ENCODE measurements at places on chromosomes 6 and 20.

GRCh38 chr6:133376743-133377142 is 135.6 kb downstream of the EYA4 start:
- no peak for DNase-seq

DNA sequence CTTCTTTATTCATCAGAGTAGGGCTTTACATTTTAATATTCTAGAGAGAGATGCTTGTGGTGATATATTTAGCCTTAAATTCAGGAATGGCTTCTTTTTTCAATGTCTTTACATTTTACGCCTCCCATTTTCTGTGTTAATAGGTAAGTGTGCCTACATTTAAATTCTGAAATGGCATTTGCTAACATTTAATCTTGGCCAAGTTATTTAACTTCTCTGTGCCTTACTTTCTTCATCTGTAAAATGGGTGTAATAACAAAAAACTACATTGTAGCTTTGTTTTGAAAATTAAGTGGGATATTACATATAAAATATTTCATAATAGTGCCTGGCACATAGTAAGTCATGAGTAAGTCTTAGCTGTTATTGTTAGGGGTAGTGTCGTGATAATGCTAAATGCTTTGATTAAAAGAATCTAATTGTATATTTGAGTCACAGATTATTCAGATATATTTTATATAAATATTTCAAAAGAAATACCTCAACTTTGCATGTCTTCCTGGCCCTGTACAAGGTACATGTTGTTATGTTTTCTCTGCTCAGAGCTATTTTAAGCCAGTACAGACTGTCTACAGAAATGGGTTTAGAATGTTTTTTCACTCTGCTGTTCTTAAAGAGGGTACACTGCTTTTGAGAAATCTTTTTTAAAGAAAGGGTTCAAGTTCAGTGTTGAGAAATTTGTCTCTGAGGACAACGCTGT is 18.8 kb downstream of the CARMIL1 start:
- no peak for DNase-seq

- DNase-seq = no peak
Measured at GRCh38 chr6:65760285-65760684, 53.3 kb upstream of the EYS start.

DNA sequence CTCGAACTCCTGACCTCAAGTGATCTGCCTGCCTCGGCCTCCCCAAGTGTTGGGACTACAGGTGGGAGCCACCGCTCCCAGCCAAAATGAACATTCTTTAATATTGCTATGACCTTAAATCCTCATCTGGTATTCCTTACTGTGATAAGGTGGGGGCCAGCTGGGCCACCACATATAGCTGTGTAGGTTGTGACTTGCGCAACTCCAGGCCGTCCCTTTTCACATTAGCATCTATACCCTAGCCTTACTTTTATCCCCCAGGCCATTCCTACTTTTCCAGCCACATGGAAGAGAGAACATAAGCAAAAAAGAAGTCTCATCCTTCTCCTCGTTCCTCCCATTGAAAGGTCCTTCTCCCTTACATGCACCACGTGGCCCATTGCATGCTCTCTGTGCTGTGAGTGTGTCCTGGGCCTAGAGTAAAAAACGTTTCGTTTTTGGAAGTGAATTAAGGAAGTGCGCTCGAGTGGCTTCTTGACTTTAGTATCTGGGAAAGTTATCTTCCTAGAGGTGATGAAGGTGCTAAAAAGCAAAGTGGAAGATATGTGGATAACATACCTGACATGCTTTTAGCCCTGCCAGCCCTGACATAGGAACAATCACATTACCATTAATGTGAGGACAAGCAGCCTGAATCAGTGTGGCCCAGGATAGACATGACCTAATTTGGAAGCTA is 56.8 kb upstream of the KIF13A start:
- no peak for DNase-seq

- no peak for DNase-seq
Measured at GRCh38 chr6:135884136-135884535, 32.6 kb downstream of the PDE7B start.

GRCh38 chr20:1707588-1708449 is 50.2 kb upstream of the SIRPG start:
- DNase-seq = no peak

DNA sequence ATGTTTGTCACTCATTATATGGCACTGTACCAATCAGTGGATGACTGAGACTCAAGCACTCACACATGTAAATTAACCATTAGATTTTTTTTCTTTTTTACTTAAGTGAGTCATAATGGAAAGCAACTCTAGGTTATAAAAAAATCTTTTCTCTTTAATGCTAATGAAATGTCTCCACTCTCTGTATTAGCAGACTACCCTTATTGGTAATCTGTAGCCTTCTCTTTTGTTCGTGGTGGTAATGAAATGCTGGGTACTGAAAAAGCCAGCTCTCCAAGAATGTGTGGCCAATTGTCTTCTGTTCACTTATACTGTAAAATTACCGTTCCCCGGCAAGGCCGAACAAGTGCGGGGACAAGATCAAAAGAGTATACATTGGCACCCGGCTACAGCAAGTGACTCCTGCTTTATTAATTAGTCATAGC is 69.0 kb downstream of the AFG1L start:
- no peak for DNase-seq

- no peak for DNase-seq
Measured at GRCh38 chr6:33339193-33339592, 21.6 kb upstream of the ZBTB22 start.

- DNase-seq = no peak
Measured at GRCh38 chr20:48709744-48710143, 118.1 kb downstream of the PREX1 start.

DNA sequence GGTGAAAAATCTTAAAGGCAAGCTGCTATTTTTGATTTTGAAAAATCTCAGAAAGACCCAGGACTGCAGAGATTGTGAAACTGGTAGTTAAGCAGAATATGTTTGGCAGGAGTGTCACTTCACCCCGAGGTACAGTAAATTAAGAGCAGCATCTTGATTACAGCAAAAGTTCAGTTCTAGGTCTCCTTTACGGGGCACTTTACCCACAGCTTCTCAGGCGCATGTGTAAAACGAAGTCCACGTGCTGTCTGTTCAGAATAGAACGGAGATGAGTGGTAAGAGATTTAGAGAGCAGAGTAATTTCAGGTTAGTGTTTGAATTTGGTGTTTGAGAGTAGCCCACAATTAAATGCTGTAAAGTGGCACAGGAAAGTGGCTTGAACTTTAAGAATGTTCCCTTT is 84.0 kb downstream of the FARS2 start:
- no peak for DNase-seq

GRCh38 chr6:38370653-38371601 is 268.8 kb downstream of the BTBD9 start:
- DNase-seq = no peak

DNA sequence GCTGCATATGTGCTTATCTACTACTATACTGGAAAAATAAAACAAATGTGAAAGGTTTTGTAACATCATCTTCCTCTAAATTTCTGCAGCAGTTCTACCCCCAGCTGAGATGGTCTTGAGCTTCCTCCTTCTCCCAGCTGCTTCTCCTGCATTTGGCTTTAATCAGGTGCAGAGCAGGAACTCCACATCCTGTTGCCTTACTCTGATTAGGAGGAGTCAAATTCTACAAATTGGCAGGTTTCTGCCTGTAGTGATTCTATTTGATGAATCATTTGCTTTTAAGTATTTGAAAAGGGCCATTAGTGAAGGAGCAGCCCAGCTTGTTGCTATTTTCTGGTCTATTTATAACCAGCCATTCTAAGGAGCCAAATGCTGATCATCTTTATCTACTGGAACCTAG is 224.5 kb downstream of the GMDS start:
- no peak for DNase-seq

DNA sequence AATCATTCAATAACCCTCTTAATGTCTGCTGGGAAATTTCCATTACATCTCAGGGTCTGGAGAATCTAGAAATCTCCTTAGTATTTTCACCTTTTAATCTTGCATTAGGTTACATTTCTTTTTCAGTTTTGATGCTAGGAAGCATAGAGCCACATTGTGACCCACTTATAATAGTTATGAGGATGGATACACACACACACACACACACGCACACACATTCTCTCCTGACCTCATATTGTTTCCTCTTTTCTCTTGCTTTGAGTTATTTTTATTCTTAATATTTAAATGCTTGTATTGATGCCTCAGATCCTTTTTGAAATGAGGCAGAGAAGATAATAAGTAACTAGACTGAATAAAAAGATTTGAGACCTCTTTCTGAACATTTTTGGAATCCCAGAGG is 128.4 kb downstream of the KLHL32 start:
- no peak for DNase-seq

- DNase-seq = peak; percentile 82
Measured at GRCh38 chr20:3811467-3812258, 8.7 kb upstream of the AP5S1 start.

DNA sequence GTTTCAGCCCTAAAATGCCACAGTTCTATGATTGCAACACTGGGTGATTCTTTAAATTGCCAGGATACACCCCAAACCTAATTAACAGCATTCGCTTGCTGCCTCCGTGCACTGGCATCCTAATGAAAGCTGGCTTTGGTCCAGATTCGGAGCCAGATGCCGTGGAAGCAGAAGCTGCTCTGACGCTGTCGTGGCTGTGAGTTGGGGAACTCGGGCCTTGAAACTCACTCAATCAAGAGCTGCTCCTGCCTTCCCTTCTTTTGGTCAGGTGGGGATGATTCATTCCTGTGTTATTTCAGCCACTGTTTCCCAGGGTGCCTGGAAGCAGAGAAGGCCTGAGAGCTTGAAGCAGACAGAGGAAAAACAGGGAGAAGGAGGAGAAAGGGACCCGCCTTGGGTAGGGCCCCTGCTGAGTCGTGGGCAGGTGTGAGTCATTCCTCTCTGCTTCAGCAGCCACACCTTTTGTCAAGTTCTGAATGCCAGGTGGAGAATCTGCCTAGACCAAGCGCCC is 36.2 kb upstream of the DSP start:
- DNase-seq = no peak

GRCh38 chr6:17469006-17469832 is 75.8 kb downstream of the CAP2 start:
- DNase-seq = no peak

- no peak for DNase-seq
Measured at GRCh38 chr6:1513215-1513780, 96.4 kb upstream of the FOXC1 start.

DNA sequence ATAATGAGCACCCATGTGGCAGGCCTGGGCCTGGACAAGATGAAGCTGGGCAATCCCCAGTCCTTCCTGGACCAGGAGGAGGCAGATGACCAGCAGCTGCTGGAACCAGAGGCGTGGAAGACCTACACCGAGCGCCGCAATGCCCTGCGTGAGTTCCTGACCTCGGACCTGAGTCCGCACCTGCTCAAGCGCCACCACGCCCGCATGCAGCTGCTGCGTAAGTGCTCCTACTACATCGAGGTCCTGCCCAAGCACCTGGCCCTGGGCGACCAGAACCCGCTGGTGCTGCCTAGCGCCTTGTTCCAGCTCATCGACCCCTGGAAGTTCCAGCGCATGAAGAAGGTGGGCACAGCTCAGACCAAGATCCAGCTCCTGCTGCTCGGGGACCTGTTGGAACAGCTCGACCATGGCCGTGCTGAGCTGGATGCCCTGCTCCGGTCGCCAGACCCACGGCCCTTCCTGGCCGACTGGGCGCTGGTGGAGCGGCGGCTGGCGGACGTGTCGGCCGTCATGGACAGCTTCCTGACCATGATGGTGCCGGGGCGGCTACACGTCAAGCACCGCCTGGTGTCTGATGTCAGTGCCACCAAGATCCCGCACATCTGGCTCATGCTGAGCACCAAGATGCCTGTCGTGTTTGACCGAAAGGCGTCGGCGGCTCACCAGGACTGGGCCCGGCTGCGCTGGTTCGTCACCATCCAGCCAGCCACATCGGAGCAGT is 1.9 kb downstream of the FNDC11 start:
- no peak for DNase-seq

- no peak for DNase-seq
Measured at GRCh38 chr6:48630511-48630910, 519.5 kb upstream of the PTCHD4 start.

DNA sequence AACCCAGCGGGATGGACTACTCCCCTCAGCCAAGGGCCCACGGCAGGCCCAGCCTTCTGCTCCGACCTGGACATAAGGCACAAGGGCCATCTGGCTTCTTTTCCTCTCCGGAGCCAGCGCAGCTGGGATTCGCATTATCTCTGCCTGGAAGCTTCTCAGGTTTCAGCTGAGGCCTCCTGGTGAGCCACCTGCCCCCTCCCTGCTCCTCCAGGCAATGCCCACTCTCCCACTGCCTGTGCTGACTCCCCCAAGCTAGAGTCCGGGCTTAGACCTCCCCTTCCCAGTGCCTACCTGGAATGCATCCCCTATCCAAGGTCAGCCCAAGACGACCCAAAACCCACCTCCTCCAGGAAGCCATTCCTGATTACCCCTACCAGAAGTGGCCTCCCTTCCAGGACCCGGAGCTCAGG is 60.7 kb downstream of the EZR start:
- no peak for DNase-seq

GRCh38 chr6:168650671-168651111 is 209.7 kb downstream of the SMOC2 start:
- no peak for DNase-seq

- no peak for DNase-seq
Measured at GRCh38 chr20:49647550-49647949, 66.1 kb downstream of the B4GALT5 start.

GRCh38 chr6:53979468-53980067 is 131.7 kb upstream of the MLIP start:
- DNase-seq = no peak

DNA sequence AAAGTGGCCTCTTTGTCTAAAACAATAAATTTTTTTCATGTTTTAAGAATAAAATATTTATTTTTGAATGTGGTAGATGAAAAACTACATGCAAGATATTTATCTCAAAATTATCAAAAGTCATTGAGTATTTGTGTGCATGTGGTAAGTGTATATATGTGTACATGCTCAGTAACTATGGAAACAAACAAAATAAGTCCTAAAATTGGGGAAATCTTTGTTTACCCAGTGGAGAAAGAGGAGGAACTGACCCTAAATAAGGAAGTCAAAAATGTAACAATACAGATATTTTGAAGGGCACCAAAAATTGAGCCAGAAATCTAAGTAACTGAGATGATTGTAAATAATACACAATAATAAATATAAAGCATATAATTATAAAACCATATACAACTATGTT is 639.2 kb downstream of the MAFB start:
- no peak for DNase-seq

DNA sequence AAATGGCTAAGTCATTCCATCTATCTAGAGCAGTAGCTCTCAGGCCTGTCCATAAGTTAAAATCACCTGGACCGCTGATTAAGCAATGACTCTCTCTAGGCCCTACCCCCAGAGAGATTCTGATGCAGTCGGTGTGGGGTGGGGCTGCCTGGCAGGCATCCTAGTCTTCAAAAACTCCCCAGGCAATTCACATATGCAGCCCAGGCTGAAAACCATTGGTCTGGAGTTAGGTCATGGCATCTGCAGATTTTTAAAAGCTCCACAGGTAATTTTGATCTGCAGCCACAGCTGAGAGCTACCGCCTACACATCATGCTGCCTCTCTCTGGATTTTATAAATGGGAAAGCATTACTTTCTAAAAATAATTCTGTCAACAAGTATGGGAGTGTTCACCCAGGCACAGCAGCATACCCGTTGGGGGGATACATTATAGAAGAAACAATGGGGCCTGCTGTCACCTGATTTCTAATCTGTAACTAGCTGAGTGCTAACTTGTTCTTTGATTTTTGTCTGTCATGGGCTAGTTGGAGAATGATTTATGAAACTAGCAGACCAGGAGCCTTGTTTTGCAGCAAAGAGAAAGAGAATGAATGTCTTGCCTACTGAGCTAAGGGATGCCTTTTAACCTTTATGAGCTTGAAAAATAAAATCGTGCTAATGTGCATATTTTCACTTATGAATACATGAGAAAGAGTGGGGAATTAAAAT is 44.1 kb upstream of the ATXN1 start:
- DNase-seq = no peak

All from stimulated activated CD8-positive, alpha-beta memory T cell treated with anti-CD3 and anti-CD28 coated beads, Interleukin-4, amount 100 ng/mL, for 4 hours (primary cell).